ENCODE measurements at places on chromosomes 3 and 15.

DNA sequence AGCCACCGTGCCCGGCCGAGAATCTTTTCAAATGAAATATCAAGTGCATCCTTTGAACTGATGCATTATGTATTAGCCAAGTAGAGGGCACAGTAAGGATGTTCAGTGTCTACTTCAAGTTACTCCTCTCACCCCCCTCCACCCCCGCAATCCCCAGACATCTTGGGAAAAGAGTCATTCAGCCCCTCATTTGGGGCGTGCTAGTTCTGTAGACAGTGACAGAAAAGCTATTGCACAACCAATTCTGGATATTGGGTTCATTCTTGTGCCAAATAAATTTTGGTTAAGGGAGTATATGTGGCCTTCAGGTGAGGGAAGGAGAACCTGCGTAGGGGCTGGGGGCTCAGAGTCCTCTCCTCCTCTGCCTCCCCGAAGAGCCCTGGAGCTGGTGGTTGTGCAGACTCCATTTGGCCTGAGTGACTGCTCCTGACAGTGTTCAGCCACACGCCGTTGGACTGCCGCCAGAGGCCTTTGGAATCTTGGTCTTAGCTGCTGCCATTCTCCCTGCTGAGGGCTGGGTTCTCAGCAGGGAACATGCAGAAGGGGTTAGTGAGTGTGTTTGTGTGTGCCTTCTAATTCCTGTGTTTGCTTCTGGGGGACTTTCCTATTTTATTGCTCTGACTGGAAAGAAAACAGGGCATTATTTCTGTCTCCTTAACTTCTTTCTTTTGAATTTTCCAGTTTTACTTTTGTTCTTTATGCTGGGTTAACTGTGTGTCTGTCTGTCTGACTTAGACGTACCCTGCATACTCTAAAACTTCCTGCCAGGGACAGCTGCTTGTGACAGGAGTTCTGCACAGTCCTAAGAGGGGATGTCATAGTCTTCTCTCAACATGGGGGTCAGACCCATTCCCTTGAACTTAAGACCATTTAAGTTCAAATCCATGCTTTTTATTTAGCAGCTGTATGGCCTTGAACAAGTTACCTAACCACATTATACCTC is 21.0 kb downstream of the RARB start:
- DNase-seq: peak; percentile 47

GRCh38 chr15:88019656-88020055 is 236.9 kb downstream of the NTRK3 start:
- no peak for DNase-seq

- DNase-seq: no peak
Measured at GRCh38 chr3:172749230-172749965, 1.1 kb upstream of the ECT2 start.

DNA sequence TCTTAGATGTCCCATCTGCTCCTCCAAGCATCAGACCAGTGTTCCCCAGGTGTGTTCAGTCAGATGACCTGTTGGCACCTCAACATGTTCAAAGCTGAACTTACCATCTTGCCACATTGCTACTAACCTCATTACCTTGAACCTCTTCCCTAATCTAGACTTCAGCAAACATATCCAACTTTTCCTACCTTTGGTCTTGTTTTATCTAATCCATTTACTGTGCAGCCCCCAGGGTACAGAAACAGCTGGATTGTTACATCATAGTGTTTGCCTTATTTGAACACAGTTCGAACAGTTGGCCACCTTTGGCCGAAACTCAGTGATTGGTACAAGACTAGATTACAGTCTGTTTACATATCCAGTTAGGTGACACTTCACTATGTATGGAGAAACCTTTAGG is 36.1 kb upstream of the MCF2L2 start:
- no peak for DNase-seq

DNA sequence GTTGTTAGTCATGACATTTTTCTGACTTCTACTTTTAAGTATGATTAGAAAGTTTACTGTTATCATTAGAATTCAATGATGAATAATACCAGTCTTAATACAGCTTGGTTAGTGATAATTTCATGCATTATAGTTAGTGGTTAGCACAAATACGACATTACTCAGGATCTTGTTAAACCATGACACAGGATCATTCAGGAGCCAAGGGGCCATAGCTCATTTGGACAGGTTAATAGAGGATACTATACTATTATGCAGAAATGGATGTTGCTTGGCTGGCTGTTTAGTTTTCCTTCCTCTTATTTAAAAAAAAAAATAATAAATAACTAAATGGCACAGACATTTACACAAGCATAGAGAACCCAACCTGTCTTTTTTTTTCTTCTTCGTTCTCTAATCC is 55.5 kb downstream of the NSUN3 start:
- no peak for DNase-seq
